ENCODE measurements at places on chromosomes 2 and 18.

- DNase-seq: no peak
Observed at GRCh38 chr2:55720417-55720816, 26.8 kb upstream of the PNPT1 start.

DNA sequence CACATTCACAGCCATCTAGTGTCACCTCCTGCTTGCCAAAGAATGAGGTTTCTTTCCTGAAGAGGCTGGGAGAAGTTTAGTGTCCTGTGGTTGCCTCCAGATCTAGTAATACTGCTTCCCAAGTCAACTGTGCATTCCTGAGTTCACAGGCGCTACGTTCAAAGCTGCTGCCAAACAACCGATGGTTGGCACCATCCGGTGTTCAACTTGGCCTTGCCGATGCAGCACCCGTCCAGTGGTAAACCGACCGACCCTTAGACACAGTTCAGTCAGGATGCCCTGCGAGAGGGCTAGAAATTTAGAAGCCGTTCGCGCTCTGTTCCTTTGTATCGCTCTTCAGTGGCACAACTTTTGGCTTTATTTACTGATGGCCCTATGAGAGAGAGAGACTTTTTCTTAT, 28.6 kb downstream of the RMC1 start:
- DNase-seq: no peak

DNA sequence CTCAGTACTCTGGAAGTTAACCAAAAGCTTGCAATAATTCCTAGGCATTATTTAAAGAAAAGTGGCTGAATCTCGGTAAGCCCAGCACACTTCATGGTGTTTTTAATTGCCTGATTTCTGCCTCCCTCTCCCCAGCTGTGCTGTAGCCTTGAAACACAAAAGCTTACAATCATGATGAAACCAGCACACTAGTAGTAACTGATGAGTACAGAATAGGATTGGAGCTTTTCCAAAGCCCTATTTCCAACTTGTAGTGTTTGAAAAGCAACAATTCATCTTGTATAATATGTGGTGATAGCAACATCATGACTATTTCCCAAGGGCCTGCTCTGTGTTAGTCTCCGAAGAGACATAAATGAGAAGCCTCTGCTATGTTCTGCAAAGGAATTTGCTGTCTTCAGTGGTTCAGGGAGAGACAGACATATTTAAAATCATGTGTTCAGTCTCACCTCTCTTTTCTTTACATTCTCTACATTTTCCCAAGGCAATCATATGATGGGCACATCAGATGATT, 1015.0 kb downstream of the BCL11A start:
- DNase-seq: no peak

GRCh38 chr2:27871802-27872201, 18.4 kb downstream of the RBKS start:
- no peak for DNase-seq

GRCh38 chr2:45691171-45691999, 39.9 kb downstream of the PRKCE start:
- no peak for DNase-seq

- DNase-seq: peak; percentile 30
Observed at GRCh38 chr2:151262629-151263028, 966 bp upstream of the RBM43 start.

DNA sequence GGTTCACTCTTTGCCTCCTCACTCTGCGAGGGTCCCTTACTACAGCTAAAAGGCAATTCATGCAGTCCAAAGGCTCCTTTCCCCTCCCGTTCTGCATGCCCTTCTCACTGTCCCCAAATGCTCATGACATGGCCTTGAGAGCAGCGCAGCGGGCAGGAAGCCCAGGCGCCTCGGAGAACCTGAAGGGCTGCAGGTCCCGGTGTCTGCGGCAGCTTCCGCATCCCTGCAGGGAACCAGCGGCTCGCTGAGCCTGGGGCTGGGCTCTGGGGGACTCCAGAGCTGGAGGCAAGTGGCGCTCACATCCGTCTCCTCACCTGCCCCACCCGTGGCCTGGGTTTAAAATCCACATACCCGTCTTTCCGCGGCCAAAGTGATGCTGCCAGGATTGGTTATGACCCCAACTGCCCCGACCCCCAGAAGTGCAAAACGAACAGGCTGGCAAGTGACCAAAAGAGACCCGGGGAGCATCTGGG, 462 bp upstream of the CIDEA start:
- DNase-seq: no peak

- no peak for DNase-seq
Observed at GRCh38 chr18:37391698-37392548, 173.7 kb downstream of the CELF4 start.

GRCh38 chr2:207902821-207903220, 122.5 kb downstream of the PLEKHM3 start:
- DNase-seq: no peak

DNA sequence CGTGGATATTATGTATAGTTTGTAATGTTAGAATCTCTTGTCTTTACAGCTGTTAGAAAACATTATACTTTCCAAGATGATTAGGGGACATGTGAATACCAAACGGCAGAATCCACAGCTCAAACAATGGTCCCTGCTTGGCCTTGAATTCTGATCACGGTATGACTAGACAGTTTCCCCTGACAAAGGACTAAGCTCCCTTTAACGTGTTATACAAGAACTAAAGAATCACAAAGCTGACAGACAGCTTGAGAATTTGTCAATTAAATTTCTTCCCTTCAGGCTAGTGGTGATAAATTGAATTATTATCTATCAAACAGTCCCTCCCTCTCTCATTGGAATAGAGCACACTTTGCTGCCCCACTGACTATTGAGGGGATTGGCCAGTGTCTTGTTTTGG, 359.2 kb upstream of the ID2 start:
- DNase-seq: no peak

DNA sequence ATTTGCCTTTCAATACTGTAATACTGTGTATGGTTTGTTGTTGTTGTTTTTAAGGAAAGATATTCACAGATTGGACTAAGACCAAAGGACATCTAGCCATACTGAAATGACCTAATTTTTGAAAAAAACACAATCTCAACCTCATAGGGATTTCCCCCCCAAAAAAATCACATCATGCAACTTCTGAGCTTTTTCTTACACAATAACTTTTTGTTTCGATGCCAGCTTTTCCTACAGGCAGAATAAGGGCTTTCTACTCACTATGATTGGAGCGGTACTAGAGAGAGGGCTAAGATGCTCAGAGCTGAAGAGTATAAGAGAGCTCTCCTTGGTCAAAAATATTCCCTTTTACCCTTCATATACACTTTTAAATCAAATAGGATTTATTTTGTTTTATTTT, 32.4 kb upstream of the SLC3A1 start:
- no peak for DNase-seq

- DNase-seq: no peak
Observed at GRCh38 chr18:56148373-56148772, 490.0 kb downstream of the TXNL1 start.

- no peak for DNase-seq
Observed at GRCh38 chr2:35495182-35495581, 860.4 kb upstream of the CRIM1 start.
